ENCODE measurements at places on chromosomes 1 and 21.
A peak's percentile ranks its signal among the peaks of the same experiment; 100 is the strongest.

DNA sequence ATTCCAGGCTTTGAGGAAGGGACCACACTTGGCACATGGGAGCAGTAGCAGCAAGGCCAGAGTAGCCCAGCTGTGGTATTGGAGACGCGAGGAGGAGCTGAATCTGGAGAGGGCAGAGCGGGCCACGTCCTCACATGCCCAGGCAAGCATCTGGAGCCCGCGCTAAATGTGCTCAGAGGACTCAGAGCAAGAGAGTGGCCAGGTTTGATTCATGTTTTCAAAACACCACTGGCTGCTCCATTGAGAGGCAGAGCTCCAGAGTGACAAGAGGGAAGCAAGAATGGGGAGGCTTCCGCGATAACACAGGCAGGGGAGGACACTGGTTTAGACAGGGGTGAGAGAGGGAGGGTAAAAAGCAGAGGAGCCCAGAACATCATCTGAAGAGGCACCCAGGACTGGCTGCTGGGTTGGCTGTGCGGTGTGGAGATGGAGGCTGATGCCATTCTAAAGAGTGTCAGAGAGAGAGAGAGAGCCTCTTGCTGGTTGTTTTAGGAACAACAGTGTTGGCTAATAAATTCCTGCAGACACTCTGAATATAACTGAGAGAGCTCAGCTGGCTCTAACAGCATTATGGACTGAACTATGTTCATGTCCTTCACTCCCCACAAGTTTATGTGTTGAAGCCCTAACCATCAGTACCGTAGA, 32.3 kb downstream of the RCAN1 start:
- DNase-seq = peak; percentile 61

DNA sequence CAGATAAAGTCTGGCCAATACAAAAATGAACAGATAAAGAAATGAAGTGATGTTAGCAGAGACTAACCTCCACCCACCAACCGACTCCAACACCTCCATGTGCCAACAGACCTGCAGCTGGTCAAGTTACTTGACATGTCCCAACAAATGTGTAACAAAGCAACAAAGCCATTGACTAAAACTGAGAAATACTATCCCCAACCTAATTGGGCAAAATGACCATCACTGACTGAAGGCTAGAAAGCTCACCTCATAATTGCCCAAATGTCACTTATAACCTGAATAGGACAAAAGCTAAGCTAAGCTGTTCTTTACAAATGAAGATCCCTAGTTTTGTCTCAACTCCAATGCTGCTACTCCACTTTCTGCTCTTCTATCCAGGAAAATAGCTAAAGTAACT, 7.5 kb downstream of the KDM5B start:
- no peak for DNase-seq

- DNase-seq = no peak
Observed at GRCh38 chr1:174414203-174414602, 33.6 kb upstream of the GPR52 start.

GRCh38 chr21:43307677-43308070, 119.3 kb downstream of the SIK1 start:
- DNase-seq = no peak

GRCh38 chr1:86636898-86637297, 67.5 kb upstream of the SH3GLB1 start:
- no peak for DNase-seq
